GM06990 (cell line): ENCODE measurements at places on chromosomes 1 and 21.
A peak's percentile ranks its signal among the peaks of the same experiment; 100 is the strongest.

- DNase-seq = peak; percentile 42
These were observed 7.0 kb downstream of the CD53 start for GRCh38 chr1:110879758-110880606.

DNA sequence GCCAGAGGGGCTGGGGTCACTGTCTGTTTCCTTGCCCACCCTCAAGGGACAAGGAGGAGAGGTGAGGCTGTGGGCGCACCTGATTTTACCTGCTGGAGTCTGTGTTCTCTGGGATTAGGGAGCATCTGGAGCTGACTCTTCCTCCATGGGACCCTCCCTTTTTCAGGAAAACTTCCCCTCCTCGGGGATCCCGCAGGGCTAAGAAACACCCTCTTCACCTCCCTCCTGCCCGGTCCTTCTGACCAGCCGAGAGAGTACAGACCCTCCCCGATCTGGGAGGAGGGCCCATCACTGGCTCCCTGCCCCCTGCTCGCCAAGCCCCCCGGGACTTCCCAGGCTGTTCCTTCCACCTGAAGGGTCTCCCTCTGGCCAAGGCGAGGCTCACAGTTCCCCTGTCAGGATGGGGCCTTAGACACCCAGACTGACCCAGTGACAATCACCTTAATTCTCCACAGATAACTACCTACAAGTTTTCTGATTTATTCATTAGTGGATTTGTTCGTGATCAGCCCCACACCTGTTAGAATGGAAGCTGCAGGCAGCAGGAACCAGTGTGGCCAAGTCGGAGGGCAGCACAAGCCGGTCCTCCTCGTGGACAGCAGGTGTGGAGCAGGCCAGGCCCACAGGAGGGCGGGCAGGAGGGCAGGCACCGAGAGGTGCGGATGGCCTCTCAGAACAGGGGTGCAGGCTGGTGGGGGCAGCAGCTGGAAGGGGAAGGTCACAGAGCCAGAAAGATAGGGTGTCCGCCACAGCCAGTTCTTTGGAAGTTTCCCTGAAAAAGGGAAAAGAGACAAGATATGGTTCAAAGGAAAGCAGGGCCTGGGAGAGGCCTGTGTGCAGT, 15.9 kb upstream of the SAMD11 start:
- DNase-seq = peak; percentile 3

DNA sequence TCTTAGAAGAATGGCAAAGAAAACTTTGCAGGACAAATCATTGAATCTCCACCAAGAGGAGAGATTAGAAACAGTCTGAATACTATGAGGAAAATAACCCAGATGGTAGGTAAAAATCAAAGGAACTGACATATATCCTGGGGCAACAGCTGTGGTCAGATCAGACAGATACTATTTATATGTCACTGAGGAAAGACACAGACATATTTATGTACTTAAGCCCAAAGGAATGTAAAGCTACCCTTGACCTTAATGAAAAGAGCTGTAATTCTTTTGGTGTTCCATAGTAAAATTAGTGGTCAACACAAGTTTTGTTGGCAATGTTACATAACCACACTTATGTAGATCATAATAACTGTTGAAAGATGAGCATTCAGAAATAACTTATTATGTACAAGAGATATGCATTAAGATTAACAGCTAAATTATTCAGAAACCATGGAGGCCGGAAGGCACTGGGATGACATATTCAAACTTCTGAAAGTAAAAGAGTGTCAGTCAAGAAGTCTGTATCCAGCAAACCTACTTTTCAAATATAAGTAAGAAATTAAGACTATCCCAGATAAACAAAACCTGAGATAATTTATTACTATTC, 166.1 kb upstream of the SAMSN1 start:
- DNase-seq = no peak

- no peak for DNase-seq
These were observed 11.1 kb upstream of the MSTO1 start for GRCh38 chr1:155598842-155599331.

DNA sequence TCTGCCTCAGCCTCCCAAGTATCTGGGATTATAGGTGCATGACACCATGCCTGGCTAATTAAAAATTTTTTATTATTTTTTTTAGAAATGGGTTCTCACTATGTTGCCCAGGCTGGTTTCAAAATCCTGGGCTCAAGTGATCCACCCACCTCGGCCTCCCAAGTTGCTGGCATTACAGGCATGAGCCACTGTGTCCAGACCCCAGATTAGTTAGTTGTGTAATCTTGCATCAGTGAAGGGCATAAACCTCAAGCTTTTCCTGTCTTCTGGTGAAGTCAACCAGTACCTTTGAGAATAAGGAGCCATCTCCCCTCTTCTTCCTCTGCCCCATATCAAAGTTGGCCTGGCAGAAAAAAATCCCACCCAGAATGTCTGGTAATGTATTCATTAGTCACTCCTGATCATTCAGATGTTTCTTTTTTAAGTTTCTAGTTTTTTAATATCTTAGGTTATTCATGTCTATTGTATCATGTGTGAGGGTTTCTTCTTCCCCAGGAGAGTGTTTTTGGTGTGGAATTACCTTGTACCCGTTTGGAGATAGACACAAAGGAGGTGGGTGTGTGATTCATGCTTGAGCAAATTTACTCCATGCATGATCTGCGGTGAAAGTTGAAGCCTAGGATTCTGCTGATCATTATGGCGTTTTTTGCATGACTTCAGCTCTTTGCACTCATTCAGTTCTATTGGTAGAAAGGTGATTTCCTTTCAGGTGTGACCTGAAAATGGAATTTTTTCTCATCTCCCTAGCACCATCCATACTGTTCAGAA, 144.0 kb downstream of the FMN2 start:
- DNase-seq = no peak

- no peak for DNase-seq
These were observed 9.9 kb upstream of the TRABD2B start for GRCh38 chr1:48007047-48007446.

DNA sequence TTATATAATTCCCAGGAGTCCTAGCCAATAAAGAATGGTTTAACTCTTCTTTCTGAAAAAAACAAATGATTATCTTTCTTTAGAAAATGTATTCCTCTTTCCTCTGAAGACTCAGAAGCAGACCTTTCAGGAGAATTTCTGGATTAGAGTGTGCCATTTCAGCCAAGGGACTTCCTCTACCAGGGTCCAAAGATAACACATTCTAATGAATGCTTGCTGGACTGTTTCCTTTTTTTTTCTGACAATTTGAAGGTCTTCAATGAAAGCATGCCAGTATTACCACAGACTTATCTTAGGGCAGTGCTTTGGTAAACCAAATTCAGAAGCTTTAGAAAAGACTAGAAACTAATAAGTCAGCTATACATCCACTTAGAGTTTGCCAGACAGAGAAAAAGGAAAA, 80.5 kb downstream of the RERE start:
- no peak for DNase-seq

GRCh38 chr1:64282351-64282750, 78.9 kb downstream of the UBE2U start:
- no peak for DNase-seq

GRCh38 chr1:170657275-170657853, 6.6 kb upstream of the PRRX1 start:
- no peak for DNase-seq

- no peak for DNase-seq
These were observed 7.4 kb downstream of the TIAM1 start for GRCh38 chr21:31336739-31337040.

DNA sequence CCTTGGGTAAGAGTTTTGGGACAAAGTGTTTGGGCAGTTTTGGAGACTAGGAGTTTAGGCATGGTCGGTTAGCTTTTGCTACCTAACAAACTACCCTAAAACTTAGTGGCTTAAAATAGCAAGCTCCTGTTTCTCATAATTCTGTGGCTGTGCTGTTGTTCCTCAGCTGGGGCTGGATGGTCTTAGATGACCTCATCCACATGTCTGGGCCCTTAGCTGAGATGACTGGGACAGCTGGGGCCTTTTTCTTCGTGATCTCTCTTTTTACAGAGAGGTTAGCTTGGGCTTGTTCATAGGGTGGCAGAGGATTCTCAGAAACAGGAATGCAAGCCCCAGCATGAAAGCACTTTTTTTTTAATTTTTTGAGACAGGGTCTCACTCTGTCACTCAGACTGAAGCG, 6.6 kb downstream of the ATP1A4 start:
- no peak for DNase-seq

- no peak for DNase-seq
These were observed 21.8 kb downstream of the CAPN2 start for GRCh38 chr1:223733898-223734852.

- no peak for DNase-seq
These were observed 180.8 kb downstream of the ASTN1 start for GRCh38 chr1:176983731-176984130.

DNA sequence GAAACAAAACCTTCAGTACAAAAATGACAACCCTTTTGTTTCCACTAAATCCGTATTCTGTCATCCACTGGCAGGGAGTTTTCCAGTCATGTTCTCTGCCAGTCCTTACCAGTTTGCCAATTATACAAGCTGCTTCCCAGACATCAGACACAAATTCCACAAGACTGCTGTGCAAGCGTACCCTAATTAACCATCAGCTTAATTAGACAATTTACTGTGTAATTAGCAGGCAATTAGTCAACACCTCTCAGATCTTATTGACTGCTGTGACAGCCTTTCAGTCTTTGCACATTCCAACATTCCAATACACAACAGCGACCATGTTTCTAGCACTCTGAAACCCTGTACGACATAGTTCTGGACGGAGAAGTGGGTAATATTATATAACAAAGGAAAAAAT, 420.1 kb downstream of the DPYD start:
- DNase-seq = no peak

DNA sequence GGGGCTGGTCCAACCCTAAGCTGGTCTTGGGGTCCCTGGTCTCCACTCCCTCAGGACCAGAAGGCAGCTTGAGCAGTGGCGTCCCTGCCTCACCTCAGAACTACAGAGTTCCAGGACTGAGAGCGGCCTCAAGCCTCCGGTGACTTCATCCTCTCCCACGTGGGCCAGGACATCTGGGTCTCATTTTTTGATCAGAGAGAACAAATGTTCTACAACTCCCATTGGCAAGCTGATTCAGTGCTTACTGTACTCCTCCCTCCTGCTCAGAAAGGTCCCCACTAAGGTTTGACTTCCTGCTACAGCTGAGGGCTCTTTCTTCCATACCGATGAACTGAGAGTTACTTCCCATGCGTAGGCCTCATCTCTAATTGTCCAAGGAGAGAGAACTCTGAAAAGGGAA, 78.5 kb downstream of the PLXNA2 start:
- DNase-seq = no peak

- no peak for DNase-seq
These were observed 12.4 kb downstream of the OXCT2 start for GRCh38 chr1:39758556-39759435.

DNA sequence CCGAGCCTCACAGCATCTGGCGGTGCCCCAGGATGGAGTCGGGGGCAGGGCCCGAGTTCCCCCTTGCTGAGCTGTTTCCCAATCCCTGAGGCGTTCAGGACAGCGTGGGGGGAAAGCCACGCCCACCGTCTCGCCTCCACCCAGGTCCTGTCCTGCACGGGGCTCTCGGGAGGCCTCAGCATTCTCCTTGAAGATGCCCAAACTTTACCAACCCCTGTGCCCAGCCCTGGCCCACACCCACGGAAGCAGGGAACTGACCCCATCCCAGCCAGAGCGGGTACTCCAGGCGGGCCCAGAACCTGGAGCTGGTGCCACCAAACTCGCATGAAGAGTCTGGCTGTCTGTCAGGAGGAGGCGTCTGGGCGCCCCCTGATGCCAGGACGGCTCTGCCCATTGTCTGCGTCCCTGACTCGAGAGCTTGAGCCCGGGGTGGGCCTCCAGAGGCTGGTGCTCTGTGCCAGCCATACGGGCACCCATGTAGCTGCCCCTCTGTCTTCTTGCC, 35.3 kb upstream of the POFUT2 start:
- DNase-seq = no peak

DNA sequence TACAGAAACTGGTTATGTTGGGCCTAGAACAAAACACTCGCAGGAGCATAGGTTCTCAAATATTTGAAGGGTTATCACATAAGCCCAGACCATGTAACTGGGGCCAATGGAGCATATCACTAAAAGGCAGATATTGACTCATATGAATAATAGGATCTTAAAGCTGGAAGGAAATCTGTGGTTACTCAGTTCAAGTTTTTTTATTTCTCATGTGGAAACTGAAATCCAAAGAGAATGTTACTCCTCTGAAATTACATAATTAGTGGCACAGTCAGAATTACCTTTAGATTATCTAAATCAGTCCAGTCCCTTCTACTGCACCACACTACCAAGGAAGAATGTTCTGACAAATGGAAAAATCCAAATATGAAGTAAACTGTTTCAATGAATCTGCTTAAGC, 12.0 kb downstream of the SLAMF8 start:
- peak; percentile 44 for DNase-seq
